Caudate nucleus (tissue), 63 donors: ENCODE measurements at places on chromosomes 3 and 15.

GRCh38 chr3:129305592-129306091 is 27.0 kb downstream of the HMCES start:
- DNase-seq: peak; percentile 14

DNA sequence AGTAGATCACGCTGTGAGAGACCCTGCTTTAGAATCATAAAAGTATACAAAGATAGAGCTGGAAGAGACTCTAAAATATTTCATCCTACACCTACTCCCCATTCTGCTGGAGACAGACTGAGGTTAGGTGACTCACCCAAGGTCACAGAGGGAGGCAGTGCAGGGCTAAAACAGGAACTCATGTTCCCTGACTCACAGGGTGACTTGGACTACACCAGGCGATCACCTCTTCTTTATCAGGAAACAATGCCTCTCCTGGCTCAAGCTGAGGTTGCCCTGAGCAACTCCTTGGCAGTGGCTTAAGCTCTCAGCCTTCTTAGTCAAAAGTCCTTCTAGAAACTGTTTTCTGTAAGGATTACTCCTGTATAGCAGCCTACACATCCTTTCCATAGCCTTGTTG is 26.4 kb upstream of the TNFAIP8L3 start:
- DNase-seq: no peak

- DNase-seq: no peak
Measured at GRCh38 chr15:38860674-38861073, 296.1 kb upstream of the RASGRP1 start.

DNA sequence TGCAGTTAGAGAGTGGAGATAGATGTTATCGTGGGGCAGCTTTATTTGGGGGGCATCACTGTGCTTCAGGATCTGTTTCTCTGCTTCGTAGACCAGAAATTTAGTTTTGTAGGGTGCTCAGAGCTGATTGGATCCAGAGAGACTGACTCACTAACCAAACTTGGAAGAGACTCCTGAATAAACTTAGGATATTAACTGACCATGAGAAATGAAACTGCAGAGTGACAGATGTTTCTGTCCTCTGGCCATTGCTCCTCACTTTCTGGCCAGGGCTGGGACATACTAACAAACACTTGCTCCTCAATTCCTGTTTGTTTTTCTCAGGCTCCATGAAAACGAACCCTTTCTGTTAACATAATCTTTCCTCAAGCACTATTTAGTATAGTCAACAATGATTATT is 4.3 kb downstream of the ZNF592 start:
- DNase-seq: no peak

- no peak for DNase-seq
Measured at GRCh38 chr3:21835264-21835663, 84.3 kb upstream of the ZNF385D start.

GRCh38 chr3:36842275-36842674 is 77.9 kb upstream of the DCLK3 start:
- DNase-seq: no peak

DNA sequence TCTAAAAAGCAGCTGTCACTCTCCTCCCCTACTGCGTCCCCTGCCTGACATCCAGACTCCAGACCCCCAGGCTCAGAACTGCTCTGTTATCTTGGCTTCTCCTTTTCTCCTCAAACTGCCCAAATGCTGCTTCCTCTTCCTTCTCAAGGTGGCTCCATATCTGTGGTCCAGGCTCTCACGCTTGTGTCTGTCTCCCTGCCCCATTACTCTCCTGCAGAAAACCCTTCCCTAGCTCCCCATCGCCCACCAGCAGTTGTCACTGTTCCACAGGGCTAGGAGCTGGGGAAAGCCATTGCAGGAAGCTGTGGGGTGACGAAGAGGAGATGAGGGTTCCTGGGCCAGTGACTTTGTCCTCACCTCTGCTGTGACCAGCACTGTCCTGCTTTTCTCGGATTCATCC is 30.7 kb upstream of the CGNL1 start:
- no peak for DNase-seq

GRCh38 chr15:48332642-48333034 is 1.4 kb downstream of the DUT start:
- no peak for DNase-seq

- no peak for DNase-seq
Measured at GRCh38 chr3:13711911-13712650, 163.2 kb downstream of the FBLN2 start.

DNA sequence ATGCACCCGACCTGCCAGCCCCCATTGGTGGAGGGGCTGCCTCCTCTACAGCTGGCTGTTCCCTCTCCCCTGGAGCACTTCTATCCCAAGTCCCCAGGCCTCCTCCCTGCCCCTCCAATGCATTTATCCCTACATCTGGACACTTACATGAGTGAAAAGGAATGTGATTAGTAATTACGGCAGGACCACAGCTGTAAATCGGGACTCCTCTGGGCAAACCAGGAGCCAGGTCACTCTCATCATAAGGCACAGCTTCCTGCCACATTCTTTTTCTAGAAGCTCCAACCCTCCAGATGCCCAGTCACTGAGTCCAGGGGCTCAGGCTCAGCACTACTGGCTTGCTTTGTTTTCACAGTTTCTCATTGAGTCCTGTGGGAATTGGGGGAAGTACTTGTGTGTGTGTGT is 54.3 kb downstream of the IL20RB start:
- no peak for DNase-seq

GRCh38 chr3:182220471-182220870 is 508.7 kb downstream of the SOX2 start:
- no peak for DNase-seq

DNA sequence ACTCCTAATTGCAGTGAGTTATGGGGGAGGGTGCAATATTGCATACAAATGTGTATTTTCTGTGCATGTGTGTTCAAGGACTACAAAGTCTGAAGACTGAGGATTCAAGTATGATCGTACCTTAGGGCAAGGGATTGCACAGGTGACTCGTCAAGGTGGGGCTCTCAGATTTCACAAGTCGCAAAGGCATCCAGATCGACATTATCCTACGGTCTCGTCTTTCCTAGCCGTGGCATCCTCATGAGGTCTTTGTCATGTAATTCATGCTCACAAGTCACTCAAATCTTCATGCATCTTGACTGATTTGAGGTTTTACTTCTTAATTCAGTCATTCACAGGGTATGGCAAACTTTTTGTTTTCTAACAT is 191.4 kb upstream of the HES1 start:
- no peak for DNase-seq

DNA sequence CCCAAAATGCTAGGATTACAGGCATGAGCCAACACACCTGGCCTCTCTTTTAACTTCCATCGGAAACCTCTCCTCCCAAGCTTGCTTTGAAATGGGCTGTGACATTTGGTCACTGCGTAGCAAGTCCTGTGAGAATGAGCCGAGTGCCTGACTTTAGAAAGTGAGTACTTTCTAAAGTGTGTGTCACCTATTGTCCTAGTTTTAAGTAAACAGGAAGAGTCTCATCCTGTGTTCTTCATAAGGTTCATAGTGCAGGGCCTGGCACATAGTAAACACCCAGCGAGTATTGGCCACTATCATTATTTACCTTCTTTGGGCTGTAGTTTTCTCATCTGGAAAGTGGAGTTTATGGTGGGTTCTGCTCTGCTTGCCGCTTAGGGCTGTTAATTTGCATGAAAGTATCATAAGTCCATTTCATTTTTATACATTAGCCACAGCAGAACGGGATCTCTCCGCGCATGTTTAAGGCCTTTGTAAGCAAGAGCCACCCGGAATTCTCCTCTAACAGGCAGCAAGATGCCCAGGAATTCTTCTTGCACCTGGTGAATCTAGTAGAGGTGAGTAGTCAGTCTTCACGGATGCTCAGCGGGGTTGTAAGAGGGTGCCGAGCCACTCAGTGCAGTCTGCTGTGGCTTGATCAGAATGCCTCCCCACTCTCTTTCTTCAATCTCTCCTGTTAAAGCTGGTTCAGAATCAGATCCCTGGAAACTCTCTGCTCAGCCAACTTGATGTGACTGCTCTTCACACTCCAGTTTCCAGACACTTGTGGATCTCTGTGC is 87.2 kb downstream of the USP13 start:
- no peak for DNase-seq

DNA sequence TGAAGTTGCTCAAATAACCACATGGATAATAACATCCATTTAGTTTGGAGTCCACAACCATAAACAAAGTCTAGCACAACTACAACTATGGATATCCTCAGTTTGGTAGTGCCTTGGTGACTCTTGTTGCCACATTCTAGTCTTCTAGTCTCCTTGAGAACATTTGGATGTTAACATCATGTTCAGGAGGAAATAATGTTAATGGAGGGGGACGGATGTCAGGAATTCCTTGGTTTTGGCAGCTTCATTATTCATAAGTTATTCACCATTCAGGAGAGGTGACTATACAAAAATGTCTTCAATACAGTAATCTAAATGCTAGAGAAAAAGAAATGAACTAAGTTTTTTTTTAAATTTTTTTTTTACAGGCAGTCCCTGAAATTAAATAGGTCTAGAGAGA is 26.4 kb upstream of the GABPB1 start:
- no peak for DNase-seq

GRCh38 chr3:160413613-160414248 is 14.3 kb downstream of the SMC4 start:
- peak; percentile 22 for DNase-seq

DNA sequence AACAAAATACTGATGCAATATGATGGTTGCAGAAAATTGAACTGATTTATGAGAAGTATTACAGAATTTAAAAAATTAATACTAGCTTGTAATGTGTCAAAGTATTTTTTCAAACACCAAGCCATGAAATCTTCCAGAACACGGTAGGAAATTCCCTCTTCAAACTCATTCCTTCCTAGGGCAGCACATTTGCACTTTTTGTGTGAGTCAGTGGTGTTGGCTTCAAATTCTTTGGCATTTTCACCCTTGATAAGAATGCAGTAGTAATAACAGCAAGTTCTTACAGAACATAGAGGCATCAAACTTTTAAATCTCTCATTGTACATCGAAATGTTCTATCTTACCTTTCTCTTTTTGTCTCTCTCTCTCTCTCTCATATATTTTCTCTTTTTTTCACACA is 191.8 kb downstream of the CGGBP1 start:
- DNase-seq: no peak

GRCh38 chr3:39548282-39548681 is 80.8 kb downstream of the MOBP start:
- no peak for DNase-seq

DNA sequence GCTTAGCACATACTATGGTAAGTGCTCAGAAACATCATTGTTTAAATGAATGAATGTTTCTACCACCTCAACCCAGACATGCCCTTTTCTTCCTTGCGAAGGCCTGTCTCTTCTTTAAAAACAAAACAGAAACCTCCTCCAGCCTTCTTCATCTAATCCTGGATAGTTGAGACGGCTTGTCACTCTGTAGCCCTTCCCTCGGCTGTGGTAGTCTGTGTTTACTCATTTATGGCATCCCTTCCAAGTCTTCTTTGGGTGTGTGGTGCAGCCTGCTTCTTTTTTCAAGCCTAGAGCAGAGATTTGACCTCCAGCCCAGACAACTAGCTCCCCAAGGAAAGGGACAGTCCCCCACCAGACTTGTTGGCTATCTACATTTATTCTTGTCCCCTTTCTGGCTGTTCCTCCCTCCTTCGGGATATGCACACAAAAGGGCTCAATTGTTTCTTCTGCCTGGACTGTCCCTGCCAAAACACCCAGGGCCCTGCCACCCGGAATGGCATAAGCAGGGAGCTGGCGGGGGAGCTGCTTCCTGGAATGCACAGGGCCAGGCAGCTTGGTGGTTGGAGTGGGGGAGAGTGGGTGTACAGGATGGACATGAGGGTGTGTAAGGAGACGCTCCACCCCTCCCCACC is 67.8 kb downstream of the ITGA11 start:
- peak; percentile 27 for DNase-seq

- no peak for DNase-seq
Measured at GRCh38 chr3:53051929-53052328, 6.1 kb upstream of the SFMBT1 start.

DNA sequence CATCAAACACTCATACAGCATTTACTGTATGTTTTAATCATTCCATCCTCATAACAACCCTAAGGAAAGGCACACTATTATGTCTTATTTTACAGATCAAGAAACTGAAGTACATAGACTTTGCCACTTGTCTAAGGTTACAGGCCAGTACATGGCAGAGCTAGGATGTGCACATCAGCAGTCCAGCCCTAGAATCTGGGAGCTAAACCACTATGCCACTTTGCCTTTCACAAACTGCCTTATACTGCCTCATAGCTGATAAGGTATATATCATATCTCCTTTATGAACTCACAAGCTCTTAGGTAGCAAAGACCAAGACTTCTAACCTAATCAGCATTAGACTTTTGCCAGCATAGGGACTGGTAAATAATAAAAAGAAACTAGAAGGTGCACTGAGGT is 49.1 kb downstream of the MYO9A start:
- DNase-seq: no peak

DNA sequence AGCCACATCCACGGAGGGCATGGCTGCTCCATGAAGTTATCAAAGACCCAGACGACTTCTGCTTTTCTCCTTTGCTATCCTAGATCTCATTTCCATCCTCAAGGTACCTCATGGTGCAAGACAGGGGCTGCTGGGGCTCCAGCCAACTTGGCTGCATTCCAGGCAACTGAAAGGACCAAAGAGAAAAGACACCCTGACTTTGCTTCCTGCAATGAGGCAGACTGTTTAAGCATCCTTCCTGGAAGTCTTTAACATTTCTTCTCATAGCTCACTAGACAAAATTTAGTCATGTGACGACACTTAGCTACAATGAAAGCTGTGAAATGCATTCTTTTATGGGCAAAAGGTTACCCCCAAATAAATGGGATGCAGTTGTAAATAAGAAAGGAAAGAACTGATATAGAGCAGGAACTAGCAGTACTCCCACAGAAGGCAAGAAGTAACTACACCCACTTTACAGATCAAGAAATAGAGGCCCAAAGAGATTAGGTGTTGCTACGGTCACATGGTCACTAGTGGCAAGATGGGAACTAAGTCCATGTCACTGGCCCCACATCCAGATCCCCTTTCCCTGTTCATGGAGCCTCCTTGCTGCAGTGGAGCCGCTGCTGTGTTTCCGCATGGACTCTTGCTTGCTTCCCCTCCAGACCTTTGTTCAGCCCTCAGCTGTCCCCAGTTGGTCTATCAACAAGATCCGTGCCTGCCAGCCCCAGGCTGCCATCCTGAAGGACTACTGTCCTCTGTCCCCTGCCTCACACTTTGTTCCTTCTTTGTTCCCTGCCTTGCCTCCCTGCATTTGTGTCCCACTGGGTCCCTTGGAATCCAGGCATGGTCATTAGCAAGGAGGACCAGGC is 107.0 kb downstream of the XXYLT1 start:
- DNase-seq: no peak

DNA sequence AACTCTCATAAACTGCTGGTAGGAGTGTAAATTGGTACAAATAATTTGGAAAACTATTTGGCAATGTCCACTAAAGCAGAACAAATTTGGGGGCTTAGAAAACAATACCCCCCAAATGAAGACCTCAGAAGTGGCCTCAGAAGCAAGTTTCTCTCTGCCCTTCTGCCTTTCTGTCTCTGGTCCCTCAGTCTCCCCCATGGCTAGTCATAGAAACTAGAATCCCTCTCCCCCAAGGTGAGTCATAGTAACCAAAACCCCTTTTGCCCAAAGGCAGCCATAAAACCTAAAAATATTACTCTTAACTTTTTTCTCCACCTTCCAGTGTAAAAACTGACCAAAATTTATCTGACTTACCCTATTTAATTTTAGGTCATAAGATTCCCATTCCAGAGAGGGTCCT is 350.7 kb upstream of the LRRC3B start:
- DNase-seq: no peak

- no peak for DNase-seq
Measured at GRCh38 chr3:118978393-118978758, 56.3 kb downstream of the IGSF11 start.
